ENCODE measurements at places on chromosomes 1 and 21.

- DNase-seq: peak; percentile 76
Observed at GRCh38 chr1:209627732-209628196, 24.5 kb downstream of the LAMB3 start.

DNA sequence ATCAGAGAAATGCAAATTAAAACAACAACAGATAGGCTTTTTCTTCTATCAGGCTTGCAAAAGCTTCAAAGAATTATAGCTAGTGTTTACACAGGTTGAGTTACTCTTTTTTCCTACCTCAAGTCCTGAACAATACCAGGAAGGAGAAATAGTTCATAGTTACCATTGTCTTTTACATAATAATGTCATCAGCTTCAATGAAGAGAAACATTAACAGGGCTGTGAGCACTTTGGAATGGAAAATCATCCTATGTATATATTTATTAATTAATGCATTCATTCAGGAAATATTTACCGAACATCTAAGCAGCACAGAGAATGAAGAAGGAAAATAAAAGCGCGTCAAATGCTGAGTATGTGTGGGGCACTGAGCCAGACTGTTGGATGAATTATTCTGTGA is 197.3 kb downstream of the ZBTB18 start:
- DNase-seq: no peak

- DNase-seq: no peak
Observed at GRCh38 chr1:153357076-153357852, 390 bp upstream of the S100A9 start.

- DNase-seq: no peak
Observed at GRCh38 chr21:35368326-35368725, 319.2 kb upstream of the RUNX1 start.

- no peak for DNase-seq
Observed at GRCh38 chr1:223225481-223225880, 82.4 kb upstream of the TLR5 start.

- peak; percentile 27 for DNase-seq
Observed at GRCh38 chr1:229452956-229453801, 19.3 kb upstream of the ACTA1 start.

GRCh38 chr21:28482657-28483056 is 510.0 kb downstream of the LTN1 start:
- DNase-seq: no peak

GRCh38 chr21:44840771-44841170 is 22.9 kb upstream of the SUMO3 start:
- DNase-seq: no peak

DNA sequence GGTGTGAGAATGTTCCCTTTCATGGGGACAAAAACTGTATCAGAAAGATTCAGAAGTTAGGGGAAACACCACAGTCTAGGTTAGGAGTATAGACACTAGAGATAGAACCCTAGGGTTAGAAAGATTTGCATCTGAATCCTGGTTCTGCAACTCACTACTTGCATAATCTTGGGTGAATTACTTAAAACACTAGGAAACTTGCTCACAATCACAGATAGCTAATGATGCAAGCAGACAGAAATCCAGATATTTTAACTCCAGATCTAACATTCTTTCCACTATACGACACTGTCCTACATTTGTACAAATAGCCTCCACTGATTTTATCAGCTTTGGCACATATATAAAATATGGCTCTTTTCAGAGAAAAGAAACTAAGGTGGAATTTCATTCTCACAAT is 30.8 kb upstream of the GLIS1 start:
- no peak for DNase-seq

DNA sequence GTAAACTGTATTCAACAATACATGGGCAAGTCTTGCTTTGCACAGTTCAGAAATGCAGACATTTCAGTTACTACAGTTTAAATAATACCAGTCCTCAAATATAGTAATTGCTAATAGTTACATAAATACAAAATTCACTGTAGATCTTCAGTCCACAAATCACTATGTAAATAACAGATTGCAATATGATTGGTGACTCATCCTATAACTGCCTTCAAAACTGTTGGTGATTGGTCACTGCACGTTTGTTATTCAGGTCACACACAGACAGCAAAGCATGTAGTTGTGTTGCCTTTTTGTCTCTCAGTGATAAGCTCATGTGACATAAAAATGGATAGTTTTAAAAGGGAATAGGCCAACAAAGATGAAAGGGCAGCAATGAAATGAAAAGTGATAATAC is 186.5 kb upstream of the CTTNBP2NL start:
- DNase-seq: no peak

DNA sequence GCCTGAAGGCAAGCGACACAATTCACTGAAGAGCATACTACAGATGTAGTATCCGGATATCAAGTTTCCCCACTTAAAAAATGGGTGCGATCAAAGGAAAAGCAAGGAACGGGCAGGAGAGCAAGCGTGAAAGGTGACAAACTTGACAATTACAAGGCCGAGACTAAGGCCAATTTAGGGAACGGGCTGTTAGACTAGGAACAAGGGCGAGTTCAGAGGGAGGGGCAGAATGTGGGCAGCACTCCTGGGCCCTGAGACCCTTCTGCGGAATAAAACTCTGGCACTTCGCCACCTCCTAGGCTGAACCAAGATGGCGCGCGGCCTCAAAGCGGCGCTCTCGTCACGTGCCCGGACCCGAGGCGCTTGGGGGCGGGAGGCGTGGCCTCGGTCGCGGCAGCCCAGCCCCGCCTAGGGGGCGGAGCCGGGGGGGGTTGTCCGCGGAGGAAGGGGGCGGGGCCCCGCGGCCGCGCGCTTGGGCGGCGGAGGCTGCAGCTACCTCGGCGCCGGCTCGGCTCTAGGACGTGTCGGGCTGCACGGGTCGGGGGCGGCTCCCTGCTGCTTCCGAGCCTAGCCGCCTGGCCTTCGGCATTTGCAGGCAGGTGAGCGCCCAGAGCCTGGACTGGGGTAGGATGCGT is at the start of gene PPFIA4:
Gene PPFIA4 (plus strand): TSS at position 461 of the 635 bp plus-strand sequence. CDS start 12,518 bp downstream, outside the sequence.
- DNase-seq: peak; percentile 85

DNA sequence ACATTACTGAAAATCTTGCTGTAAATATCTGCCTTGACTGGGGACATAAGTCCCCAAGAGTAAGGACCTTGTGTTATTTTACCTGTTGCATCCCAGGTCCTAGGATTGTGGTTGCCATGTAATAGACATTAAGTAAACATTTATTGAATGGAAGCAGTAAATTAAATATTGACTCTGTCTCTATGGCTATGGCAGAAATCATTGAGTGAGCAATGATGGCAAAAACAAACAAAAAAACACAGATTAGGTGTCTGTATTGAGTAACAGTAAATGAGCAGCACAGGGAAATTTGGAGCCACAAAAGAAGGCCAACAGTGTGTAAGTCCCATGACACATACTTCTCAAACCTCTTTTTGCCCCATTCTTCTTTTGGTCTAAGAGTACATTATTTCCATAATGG is 240.4 kb downstream of the NFIA start:
- DNase-seq: no peak

GRCh38 chr1:235090406-235091069 is 38.1 kb downstream of the TOMM20 start:
- DNase-seq: no peak

- DNase-seq: no peak
Observed at GRCh38 chr21:18493422-18493821, 89.8 kb upstream of the TMPRSS15 start.

- DNase-seq: no peak
Observed at GRCh38 chr1:55700359-55701130, 485.4 kb upstream of the USP24 start.

DNA sequence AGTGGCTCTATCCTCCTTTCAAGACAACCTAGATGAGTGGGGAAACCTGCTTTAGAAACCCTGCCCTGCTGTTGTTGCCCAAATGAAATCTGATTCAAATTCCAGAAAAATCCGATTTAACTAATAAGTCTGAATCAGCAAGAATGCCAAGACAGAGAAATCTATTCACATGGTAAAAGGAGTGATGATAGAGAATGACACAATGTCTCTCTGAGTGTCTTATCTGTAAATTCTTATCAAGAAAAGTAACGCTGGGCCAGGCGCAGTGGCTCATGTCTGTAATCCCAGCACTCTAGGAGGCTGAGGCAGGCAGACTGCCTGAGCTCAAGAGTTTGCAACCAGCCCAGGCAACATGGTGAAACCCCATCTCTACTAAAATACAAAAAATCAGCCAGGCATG is 13.7 kb upstream of the GUCA2A start:
- peak; percentile 24 for DNase-seq

- no peak for DNase-seq
Observed at GRCh38 chr1:235867903-235868469, 1.3 kb upstream of the LYST start.

- DNase-seq: peak; percentile 94
Observed at GRCh38 chr1:154320882-154321608, at the start of gene AQP10. Gene AQP10, plus strand, starts transcription at chr1:154321093. Its CDS starts 63 bp downstream, at chr1:154321156.

GRCh38 chr21:44930543-44930981 is 9.3 kb upstream of the SLX9 start:
- DNase-seq: no peak

DNA sequence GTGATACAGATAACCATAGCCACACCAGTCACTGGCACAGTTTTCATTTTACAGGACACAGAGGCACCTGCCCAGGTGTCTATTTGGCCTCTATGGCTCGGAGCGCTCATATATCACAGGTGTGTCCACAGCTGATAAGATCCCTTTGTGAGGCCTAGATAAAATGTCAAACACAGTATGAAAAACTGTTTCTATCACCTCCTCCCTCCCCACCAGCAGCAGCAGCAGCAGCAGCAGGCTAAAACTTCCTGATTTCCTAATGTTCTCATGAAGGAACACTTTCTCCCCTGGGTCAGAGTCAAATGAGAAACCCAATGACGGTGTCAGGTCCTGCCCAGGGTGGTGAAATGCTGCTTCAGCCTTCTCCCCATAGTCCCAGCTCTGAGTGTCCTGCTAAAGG is 24.4 kb downstream of the ELAPOR1 start:
- DNase-seq: no peak

DNA sequence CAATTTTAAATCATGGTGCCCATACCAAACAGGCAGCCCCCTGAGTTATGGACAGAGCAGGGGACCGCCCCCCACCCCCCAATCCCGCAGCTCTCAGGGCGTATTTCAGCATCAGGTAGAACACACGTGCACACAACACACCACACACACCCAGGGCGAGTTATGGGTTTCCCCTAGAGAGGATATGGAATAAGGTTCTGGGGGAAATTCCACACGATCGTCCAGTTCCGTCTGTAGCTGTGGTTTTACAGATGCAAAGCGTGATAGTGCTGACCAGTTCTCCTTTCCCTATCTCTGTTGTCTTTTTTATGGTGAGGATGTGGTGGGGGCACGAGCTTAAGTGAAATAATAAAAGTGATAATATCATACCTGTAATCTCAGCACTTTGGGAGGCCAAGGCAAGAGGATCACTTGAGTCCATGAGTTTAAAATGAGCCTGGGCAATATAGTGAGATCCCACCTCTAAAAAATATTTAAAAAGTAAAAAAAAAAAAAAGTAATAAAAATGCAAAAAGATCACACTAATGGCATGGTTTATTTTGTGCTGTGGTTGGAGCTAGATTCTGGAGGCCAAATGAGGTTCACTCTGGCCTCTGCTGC is 25.1 kb downstream of the C2CD2 start:
- DNase-seq: peak; percentile 16

- no peak for DNase-seq
Observed at GRCh38 chr1:202569393-202570322, 140.6 kb downstream of the SYT2 start.

DNA sequence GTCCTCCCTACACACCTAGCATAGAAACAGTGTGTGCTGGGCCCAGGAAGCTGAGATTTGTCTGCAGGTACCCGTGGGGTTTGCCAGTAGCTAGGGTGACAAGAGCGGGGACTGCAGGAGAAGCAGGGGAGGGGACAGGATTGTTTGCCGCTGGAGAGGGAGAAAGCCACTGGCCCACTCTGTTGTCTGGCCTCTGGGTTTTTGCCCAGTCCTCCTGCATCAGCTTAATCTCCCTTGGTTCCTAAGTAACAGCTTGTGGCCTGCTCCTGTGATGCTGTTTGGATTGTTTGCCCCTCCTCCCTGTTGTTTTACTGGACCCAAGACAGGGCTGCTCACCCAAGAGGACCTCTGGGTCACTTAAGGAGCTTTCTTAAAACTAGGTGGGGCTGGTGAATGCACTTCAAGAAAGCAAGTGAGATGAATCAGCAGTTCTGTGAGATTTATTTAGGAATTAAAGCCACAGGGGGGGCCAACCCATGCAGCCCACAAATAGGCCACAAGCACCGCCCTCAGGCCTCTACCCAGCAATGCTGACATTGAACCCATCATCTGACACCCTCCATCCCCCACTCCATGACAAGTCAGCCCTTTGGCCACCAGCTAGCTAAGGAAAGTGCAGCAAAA is 142.8 kb downstream of the ZZZ3 start:
- peak; percentile 13 for DNase-seq

Measured in hematopoietic multipotent progenitor cell treated with erythropoietin and hydrocortisone succinate and interleukin-3 and kit ligand, for 8 days (in vitro differentiated cells).